ENCODE measurements at places on chromosomes 1 and 21.

DNA sequence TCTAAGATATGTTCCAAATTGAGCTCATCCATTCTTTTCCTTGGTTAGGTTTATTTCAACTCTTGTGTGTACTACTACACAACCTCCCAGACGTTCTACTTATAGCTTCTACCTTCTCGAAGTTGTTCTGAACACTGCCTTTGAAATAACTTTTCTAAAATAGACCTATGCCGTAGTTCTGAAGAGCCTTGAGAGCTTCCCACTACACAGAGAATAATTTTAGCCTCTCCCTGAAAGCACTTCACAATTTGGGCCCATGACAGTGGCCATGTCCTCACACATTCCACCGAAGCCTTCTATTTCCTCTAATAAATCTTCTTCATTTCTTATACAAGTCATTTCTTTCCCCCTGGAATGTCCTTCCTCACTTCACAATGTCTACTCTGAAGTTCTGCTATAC, 62.2 kb downstream of the CRB1 start:
- no peak for DNase-seq

GRCh38 chr1:158155673-158156072, 25.0 kb upstream of the CD1D start:
- no peak for DNase-seq

- DNase-seq = no peak
Measured at GRCh38 chr1:15550573-15550972, 23.9 kb downstream of the DNAJC16 start.

- DNase-seq = no peak
Measured at GRCh38 chr1:242083742-242084141, 84.8 kb upstream of the MAP1LC3C start.

GRCh38 chr1:236142253-236143103, at the start of gene GPR137B:
TSS of gene GPR137B (plus strand) at chr1:236142539. CDS start at chr1:236142623, 84 bp downstream.
- DNase-seq = peak; percentile 86

- DNase-seq = no peak
Measured at GRCh38 chr1:14787604-14788003, 189.1 kb downstream of the KAZN start.

- DNase-seq = no peak
Measured at GRCh38 chr21:15400905-15401304, 328.9 kb upstream of the USP25 start.

GRCh38 chr1:27666791-27667254, 5.2 kb downstream of the IFI6 start:
- DNase-seq = no peak

- DNase-seq = peak; percentile 98
Measured at GRCh38 chr1:26289158-26290059, 9.5 kb downstream of the SH3BGRL3 start.

GRCh38 chr1:1437033-1437903, 1.8 kb downstream of the VWA1 start:
- DNase-seq = no peak

DNA sequence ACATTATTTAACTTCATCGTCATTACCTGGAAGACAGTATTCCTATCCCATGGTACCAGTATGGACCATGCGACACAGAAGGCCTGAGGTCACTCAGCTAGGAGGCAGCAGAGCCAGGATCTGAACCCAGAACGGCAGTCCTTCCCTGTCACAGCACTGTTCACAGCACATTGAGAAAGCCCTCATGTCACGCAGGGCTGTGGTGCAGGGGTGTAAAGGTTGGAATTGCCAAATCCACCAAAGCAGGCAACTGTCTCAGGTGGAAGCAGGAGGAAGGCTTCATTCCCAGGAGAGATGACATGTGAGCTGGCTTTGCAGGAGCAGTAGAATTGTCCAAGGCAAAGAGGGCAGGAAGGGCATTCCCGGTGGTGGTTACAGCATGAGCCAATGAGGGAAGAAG, 9.9 kb upstream of the TTC22 start:
- DNase-seq = no peak

GRCh38 chr1:56147459-56147858, 431.9 kb downstream of the PLPP3 start:
- DNase-seq = no peak

DNA sequence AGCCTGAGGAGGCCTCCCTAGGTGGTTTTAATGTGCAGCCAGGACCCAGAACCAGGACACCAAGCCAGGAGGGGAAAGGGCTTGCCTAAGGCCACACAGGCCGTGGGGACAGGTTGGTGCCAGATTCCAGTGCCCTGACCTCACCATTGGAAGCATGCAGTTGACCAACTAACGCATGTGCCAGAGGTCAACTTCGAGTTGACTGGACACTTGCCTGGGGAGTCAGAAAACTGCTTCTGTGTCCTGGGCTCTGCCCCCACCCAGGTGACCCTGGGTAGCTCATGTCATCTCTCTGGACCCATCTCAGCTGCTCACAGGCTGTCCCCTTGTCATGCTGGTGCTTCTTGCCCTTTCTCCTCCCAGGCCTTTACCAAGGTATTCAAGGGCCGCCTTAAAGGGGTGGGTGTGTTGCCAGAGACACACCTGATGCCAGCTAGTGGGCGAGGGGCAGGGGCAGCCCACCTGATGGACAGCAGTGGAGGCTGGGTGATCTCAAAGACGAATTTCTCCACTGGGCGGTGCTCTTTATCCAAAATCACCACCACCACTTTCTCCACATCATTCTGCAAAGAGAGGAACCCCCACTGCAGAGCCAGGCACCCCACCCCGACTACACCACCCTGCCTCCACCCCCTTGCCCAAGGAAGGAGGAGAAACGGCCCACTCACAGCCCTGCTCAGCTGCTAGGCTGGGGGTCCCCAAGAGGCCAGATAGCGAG, 4.4 kb downstream of the MAD2L2 start:
- no peak for DNase-seq

GRCh38 chr1:194252199-194252598, 1065.8 kb upstream of the B3GALT2 start:
- DNase-seq = no peak

- DNase-seq = no peak
Measured at GRCh38 chr1:19483261-19483660, 2.1 kb downstream of the CAPZB start.

GRCh38 chr1:6588893-6589520, 9.2 kb downstream of the ZBTB48 start:
- no peak for DNase-seq

DNA sequence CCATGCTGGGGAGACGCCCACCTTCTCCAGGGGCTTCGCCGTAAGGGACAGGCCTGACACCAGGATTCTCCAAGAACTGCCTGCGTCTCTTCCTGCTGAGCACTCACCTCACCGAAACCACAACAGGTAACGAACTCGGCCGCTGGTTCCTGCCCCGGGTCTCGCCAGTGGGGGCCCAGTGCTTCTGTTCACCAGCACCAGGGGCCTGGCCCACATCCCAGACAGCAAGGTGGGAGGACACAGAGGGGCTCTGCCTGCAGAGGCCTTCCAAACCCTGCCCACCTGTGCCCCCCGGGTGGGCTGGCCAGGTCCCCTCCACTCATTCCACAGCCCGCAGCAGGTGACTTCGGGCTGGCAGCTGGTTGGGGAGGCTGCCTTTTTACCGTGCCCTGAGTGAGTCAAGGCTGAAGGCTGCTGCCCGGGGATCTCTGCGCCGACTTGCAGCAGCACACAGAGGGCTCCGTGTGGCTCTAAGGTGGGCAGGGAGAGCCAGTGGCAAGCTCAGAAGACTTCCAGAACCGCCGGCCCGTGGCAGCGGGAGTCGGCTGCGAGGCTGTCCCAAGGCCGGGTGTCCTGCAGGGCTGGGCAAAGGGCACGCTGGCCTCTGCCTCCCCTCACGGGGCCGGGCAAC, 14.7 kb upstream of the COL18A1 start:
- DNase-seq = no peak

DNA sequence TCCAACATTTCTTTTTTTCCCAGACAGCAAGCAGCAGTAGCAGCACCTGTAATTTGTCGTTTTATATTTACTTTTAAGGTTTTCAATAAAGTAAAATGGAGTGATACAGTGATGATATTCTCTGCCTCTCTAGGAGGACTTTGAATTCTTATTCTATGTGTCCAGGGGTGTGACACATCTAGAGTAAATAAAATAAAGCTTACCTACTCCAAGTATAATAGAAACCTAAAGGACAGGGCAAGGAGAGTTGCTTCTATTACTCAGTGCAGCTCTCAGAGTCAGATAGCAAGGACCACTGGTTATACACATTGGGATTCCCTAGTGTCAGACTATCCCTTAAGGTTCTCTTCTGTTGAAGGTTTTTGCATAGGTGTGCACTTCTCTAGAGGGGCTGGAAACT, 95.9 kb downstream of the LMO4 start:
- DNase-seq = no peak

GRCh38 chr1:15406614-15407559, 2.8 kb upstream of the EFHD2 start:
- DNase-seq = no peak

GRCh38 chr1:21935393-21935804, 1.7 kb downstream of the HSPG2 start:
- no peak for DNase-seq

DNA sequence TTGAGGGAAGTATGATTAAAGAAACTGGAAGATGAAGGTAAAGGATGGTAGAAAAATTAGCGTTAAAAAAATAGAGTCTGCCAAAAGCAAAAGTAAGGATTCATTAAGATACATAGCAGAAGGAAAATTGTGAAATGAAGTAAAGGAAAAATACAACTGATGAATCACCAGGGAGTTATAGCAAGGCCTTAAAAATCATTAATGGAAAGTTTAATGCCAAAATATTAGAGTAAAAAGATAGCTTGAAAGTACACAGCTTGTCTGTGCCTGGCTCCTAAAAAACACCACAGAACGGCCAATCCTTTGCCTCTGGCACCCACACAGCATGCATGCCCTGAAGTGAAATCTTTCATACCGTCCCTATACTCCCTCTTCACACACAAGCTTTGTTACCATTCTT, 66.9 kb upstream of the APOBEC4 start:
- no peak for DNase-seq

DNA sequence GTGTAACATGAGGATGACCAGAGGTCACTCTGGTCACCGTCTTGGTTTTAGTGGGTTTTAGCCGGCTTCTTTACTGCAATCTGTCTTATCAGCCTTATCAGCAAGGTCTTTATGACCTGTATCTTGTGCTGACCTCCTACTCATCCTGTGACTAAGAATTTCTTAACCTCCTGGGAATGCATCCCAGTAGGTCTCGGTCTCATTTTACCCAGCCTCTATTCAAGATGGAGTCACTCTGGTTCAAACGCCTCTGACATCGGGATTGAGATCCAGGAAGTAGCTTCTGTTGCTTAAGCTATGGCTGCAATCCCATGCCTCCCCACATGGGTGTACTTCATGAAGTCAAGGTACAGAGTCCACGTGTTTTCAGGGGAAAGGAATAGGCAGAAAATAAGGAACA, 19.9 kb downstream of the FMN2 start:
- DNase-seq = no peak

- DNase-seq = no peak
Measured at GRCh38 chr1:1599030-1599934, 653 bp downstream of the FNDC10 start.

DNA sequence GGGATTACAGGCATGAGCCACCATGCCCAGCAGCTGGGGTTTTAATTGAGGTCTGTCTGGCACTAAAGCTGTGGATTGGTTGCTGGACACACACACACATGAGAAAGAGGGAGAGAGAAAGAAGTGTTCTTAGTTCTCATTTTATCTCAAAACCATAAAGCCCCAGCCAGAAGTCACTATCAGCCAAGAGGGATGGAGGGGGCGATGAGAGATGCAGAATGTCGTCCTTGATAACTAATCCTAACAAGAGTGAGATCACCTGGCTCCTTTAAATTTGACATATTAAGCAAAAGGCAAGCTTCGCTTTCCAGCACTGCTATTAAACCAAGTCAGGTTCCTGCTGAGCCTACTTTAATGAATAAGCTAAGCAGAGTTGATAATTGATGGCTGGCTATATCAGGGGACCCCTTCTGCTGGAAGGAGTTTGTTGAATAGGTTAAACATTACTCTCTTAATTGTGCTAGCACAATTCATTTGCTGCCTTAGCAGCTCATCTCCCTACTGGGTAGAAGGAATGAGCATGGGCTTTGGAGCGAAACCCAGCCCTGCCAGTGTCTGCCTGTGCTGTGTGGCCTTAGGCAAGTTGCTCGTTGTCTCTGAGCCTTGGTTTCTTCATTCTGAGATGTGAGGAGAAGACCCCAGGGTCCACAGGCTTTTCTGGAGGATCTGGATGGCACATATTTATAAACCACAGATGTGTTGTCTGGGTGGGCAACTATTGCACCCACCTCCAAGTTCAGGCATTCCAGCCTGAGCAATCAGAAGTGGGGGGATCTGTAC, 50.8 kb downstream of the ALPL start:
- DNase-seq = no peak

DNA sequence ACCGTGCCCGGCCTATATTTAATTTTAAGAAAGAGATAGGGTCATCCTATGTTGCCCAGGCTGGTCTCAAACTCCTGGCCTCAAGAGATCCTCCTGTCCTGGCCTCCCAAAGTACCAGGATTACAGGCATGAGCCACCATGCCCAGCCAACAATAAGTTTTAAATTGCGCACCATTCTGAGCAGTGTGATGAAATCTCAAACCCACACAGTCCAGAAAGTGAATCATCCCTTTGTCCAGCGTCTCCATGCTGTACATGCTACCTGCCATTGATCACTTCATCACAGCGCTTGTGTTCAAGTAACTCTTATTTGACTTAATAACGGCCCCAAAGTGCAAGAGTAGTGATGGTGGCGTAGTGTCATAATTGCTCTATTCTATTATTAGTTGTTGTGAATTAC, 75.4 kb downstream of the APP start:
- DNase-seq = peak; percentile 5

DNA sequence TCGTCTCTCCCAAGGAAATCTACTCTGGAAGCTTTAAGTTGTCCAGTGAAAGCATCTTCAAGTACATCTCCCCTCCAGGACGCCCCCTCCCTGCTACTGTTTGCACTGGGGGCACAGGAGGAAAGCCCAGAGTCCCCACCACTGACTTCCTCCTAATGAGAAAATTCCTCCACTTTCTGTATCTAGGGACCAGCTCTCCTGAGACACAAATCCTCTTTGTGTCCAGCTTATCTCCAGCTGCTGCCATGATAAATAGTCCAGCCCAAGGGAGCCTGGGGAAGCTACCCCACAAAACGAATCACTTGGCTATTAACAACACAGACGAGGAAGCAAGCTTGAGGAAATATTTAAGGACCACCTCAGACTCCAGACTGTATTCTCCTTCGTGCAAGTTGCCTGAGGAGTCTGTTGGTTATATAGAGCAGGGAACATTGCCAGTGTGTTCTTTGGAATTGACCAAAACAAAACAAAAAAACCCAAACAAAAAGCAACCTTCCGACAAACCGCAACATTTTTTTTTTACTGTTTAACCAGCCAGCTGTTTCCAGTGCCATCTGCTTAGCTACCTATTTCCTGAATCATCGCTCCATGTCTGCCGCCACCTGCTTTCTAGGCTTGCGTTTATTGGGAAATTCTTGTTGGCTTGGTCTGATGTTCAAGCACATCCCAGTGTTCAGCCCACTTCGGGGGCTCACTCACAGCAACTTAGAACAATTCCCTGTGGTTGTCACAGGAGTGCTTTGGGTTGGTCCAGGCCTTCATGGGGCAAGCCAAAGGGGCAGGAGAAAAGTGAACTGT, 7.7 kb downstream of the C1orf226 start:
- DNase-seq = peak; percentile 17

DNA sequence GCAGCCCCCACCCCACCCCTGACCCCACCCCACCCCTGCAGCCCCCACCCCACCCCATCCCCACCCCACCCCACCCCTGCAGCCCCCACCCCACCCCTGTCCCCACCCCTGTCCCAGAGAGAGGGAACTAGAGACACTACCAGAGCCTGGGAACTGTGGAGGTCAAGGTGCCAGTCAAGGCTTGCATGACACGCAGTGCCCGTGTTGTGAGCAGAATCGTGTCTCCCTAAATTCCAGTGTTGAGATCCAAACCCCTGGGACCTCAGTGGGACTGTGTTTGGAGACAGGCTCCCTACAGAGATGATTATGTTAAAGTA, 18.4 kb upstream of the SUMO3 start:
- DNase-seq = no peak

All from HL-60 (cell line).